ENCODE measurements at places on chromosomes 16 and 17. TPM values are rescaled to one million over a fixed set of nuclear protein-coding genes. Genes with fewer than 3 reads are reported as not detected.

Gene STH
- not detected for total RNA-seq

Gene KRTAP4-4
- not detected for total RNA-seq

Gene KRTAP4-5
- not detected for total RNA-seq

Gene TBX2
- not detected for total RNA-seq

Gene MGRN1
- 92.1 TPM for total RNA-seq

Gene TP53TG3F
- not detected for total RNA-seq

Gene NECAB2
- not detected for total RNA-seq

Gene CCL5
- 1,249 TPM for total RNA-seq

Gene C1QL1
- 0.33 TPM for total RNA-seq

Gene JUP
- 2.3 TPM for total RNA-seq

Gene TNFAIP1
- total RNA-seq = 22.2 TPM

Gene ZNF423
- not detected for total RNA-seq

Gene KCNG4
- total RNA-seq = not detected

Gene IRX3
- total RNA-seq = 0.47 TPM

Gene LHX1
- not detected for total RNA-seq

Gene COPZ2
- total RNA-seq = 5.4 TPM

Gene TP53TG3C
- not detected for total RNA-seq

Gene MEIOB
- total RNA-seq = not detected

Gene SAMD14
- 0.35 TPM for total RNA-seq

Gene CEP295NL
- total RNA-seq = not detected

Gene FN3K
- total RNA-seq = 1.2 TPM

Gene SCGB1C2
- not detected for total RNA-seq

Gene TMEM132E
- not detected for total RNA-seq

Gene PRRT2
- total RNA-seq = 0.85 TPM

Gene SLC6A4
- not detected for total RNA-seq

Gene NAGLU
- 18.2 TPM for total RNA-seq

Gene CA5A
- total RNA-seq = not detected

Gene TP53TG3B
- not detected for total RNA-seq

Gene HOXB9
- 19.6 TPM for total RNA-seq

Gene KRTAP2-2
- total RNA-seq = not detected

Gene TPSAB1
- total RNA-seq = not detected

Gene C1QTNF1
- not detected for total RNA-seq

Gene ZSCAN10
- 0.23 TPM for total RNA-seq

Gene HAP1
- total RNA-seq = 0.19 TPM

Gene ABCA6
- total RNA-seq = 0.21 TPM

Gene FBXW10
- total RNA-seq = not detected

Gene SLC16A6
- total RNA-seq = 10.7 TPM

Gene PDXDC1
- 58.7 TPM for total RNA-seq

Gene NRN1L
- total RNA-seq = 0.99 TPM

Gene WFIKKN1
- total RNA-seq = 0.23 TPM

Gene JPT1
- total RNA-seq = 277 TPM

Data from activated CD8-positive, alpha-beta memory T cell treated with anti-CD3 and anti-CD28 coated beads, Interleukin-2, amount 10 ng/mL, durations not matched to agents 7 days and 5 days (primary cell).